Left ventricle myocardium inferior (tissue), 1 donor: ENCODE measurements at places on chromosomes 7 and 10. TPM values are rescaled to one million over a fixed set of nuclear protein-coding genes. Genes with fewer than 3 reads are reported as not detected.

- DNase-seq, result no peak
These were observed 3.5 kb upstream of the C7orf25 start for GRCh38 chr7:42915356-42915755.

GRCh38 chr7:76403780-76404494 is 5.6 kb downstream of the SSC4D start:
- no peak for DNase-seq

DNA sequence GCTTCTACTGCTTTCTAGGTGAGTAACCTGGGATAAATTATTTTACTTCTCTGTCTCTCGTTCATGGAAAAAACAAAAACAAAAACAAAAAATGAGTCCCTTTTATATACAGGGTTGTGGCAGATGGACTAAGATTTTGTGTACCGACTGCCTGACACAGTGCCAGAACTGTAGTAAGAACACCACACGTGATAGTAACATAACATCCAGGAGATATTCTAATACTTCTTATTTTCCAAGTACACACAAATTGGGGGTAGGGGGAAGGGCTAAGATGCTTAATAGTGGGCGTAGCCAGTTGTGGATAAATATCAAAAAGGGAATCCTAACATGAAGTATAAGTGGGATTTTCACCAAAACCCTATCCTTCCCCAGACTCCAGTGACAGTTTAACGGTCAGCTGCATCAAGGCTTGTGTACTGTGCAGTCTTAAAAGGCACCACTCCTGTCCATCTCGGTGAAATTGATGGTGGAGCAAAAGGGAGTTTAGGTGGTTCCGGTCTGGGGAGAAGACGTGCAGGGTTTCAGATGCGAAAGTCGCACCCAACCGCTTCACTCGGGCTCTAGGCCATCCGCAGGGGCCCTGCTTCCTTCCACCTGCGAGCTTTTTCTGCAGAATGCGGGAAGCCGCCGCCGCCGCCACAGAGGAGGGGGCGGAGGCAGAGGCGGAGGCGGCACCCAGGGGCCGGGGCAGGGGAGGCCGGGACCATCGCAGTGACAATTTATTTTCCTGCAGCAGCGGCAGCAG is at the start of gene STAMBPL1:
STAMBPL1 (plus strand) TSS at position 712 of the 748 bp plus-strand sequence. CDS start 21,464 bp downstream, outside the sequence.
- no peak for DNase-seq

- no peak for DNase-seq
These were observed 13.2 kb upstream of the IFRD1 start for GRCh38 chr7:112437072-112437471.

- no peak for DNase-seq
These were observed 66.4 kb upstream of the CFAP46 start for GRCh38 chr10:133008736-133009135.

GRCh38 chr7:8283968-8284367 is 22.0 kb upstream of the ICA1 start:
- DNase-seq, result peak; percentile 25

DNA sequence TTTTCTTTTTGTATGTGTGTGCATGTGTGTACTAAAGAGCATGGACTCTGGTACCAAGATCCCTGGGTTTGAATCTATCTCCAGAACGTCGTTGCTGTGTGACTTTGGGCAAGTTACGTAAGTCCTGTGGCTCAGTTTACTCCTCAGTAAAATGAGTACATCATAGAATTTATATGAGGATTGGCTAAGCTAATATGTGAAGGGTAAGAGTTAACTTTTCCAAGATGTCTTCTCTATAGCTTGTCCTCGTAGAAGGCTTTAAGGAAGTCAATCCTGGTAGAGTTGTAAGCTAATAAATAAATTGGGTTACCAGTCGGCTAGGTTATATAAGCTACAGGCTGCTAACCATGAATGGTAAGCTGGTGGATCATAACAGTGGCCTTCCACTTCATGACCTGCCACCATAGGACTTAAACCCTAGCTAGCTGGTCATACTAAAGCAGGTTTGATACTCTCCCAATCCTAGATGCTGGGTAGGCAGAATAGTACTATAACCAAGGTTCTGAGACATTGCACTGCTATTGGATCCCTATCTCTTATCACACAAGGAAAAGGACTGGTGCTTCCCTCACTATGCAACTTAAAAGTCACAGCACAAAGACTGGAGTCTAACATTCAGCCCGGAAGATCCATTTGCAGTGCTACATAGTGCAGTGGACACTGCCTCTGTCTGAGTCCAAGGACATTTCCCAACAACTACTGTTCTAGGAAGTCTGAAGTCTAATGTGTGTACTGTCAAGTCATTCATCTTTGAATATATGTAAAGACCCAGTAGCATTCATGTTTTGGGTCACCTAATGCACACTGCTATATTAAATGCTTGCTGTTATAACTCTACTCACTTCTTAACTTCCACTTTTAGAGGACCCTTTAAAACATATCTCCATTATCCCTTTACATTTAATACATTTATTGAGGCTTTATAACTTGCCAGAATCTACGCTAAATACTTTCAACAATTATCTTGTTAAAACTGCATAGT is 156.2 kb downstream of the CRPPA start:
- DNase-seq, result no peak

- DNase-seq, result no peak
These were observed 4.6 kb upstream of the OR2A14 start for GRCh38 chr7:144118341-144118740.

- DNase-seq, result no peak
These were observed 46.8 kb upstream of the GLCCI1 start for GRCh38 chr7:7921830-7922229.

DNA sequence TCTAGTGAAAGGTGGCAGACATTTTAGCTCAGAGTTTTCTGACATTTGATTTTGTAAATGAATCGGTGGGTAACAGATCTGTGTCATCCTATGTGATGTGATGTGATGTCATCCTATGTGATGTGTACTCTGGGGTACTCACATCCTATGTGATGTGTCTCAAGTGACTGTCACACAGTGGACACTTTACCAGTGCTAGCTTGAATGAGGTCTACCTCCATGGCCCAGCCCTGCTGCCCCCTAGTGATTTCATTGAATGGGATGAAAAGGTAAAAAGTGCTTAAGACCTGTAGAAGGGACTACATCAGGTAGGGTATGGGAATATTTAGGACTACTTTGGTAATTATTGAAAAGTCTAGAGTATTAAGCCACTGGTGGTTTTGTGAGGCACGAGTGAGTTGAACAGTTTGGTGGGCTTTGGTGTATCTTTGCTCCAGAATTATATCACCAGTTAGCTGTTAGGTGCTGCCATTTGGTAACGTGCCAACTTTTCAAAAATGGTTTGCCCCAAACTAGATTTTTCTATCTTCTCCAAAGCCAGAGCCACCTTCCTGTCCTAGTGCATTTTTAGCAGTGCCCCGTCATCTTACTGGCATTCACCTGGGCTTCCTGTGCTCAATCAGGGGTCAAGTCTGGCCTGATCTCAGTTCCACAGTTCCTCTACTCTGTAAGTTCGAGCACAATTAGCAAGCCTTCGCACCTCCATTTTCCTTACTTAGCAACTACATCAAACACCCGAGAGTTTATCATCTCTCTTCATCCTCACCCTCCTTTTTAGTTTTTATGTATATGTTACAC is 9.7 kb downstream of the EIF4H start:
- DNase-seq, result no peak

DNA sequence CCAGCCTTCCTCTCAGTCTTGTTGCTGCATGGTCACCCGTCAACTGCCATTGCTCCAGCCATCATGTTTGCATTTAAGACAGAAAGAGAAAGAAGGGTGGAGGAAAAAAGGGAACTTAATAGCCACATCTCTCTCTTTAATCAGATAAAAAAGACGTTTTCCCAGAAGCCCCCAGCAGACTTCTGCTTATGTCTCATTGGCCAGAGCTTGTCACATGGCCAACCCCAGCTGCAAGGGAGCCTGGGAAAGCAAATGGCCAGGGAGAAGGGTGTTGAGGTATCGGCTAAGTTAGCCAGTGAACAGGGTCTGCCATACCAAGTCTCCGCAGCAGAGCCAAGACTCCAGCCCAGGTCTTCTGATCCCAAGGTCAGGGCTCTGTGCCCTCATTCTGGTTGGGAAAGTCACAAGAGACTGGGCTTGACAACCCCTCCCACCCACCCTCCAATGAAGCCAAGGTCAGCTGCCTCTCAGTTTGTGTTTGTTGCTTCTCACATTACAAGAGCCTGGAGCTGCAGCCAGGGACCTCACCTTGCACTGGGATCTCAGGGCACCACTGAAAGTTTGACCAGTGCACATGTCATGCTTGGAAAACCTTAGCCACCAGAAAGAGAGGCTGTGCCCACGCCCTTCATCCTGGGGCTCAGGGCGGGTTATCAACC is 80.3 kb upstream of the LYZL2 start:
- no peak for DNase-seq

DNA sequence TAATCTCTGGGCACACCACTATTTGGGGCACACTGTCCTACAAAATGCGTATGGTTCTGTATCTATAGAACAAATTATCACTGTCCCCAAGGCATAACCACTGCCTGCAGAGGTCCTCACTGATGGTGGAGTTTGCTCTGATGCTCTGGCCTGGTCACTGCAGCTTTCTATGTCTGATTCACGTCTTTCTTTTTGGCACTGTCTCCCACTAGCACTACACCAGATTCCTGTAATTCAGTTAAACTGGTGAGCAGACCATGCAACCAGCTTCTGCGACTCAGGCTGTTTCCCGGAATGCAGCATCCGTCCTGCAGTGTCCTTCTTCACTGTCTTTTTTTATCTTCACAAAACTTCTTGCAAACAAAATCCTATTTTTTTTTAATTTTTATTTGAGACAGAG is 112.8 kb downstream of the KLF6 start:
- no peak for DNase-seq

- no peak for DNase-seq
These were observed 1.6 kb upstream of the CDK13 start for GRCh38 chr7:39948375-39948955.

GRCh38 chr10:67046507-67046906 is 120.7 kb downstream of the LRRTM3 start:
- DNase-seq, result no peak

DNA sequence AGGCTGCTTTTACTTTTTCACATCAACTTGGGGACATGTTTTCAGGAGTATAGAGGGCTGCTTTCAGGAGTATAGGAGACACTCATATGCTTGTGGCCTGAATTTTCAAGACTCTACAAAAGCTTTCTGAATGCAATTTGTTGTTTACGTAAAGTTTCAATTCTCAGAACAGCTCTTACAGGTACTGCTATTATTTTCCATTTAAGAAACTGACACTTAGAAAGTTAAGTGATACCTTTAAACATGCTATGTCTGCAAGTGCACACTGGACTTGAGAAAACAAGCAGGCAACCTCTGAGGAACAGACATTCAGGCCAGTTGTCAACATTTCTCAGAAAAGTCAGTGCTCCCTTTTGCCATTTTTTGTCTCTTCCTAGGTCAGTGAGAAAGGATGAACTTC is 70.0 kb upstream of the PHYHIPL start:
- no peak for DNase-seq

DNA sequence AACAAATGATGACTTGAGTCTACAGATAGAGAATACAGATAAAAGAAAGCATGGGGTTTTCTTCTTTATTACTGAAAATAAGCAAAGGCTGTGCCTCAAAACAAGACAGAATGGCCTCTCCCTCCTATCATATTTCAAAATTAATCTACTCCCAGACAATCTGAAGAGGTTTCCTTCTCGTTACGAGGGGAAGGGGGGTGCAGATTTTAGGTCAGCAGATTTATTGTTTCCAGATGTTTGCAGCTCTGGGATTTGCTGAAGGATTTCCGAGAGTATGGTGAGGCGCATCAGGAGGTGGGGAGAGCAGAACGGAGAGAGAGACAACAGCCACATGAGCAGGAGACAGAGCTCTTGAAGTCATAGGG is 89.8 kb downstream of the KIAA1549 start:
- DNase-seq, result no peak

GRCh38 chr10:105398202-105398601 is 757.1 kb downstream of the SORCS3 start:
- DNase-seq, result peak; percentile 25

GRCh38 chr7:33556472-33556871 is 348.9 kb upstream of the BMPER start:
- no peak for DNase-seq

- no peak for DNase-seq
These were observed 57.4 kb upstream of the INHBA start for GRCh38 chr7:41760293-41760692.

GRCh38 chr7:31814187-31814586 is 127.2 kb downstream of the PPP1R17 start:
- no peak for DNase-seq

DNA sequence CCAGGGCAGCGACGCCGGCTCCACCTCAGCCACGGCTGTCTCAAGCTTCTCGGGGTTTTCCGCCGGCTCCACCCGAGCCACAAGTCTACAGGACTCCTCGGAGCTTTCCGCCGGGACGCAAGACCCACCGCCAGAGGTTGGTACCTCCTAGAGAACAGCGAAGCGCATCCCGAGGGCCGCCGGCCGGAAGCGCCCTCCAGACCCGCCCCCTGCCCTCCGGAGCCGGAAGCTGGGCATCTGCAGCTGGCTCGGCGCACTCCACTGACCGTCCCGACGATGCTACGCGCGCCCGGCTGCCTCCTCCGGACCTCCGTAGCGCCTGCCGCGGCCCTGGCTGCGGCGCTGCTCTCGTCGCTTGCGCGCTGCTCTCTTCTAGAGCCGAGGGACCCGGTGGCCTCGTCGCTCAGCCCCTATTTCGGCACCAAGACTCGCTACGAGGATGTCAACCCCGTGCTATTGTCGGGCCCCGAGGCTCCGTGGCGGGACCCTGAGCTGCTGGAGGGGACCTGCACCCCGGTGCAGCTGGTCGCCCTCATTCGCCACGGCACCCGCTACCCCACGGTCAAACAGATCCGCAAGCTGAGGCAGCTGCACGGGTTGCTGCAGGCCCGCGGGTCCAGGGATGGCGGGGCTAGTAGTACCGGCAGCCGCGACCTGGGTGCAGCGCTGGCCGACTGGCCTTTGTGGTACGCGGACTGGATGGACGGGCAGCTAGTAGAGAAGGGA is at the start of gene MINPP1:
MINPP1 (plus strand) TSS at position 254 of the 726 bp plus-strand sequence; CDS start at position 277, 23 bp downstream.
- DNase-seq, result peak; percentile 85

DNA sequence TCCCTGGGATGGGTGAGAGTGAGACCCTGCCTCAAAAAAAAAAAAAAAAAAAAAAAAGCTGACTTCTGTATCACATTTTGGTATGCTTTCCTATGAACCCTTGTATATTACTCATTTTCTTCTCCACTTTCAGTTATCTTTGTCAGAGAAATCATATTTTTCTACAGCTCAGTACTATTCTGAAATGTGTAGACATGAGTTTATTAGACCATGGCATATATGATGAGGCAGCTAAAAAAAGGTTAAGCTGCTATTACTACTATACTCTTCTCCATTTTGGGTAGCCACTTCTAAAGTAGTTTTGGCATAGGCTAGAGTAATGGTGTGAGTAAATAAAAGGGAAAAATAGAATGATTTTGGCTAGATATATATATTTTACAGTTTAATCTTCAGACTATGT is 53.4 kb downstream of the MLLT10 start:
- DNase-seq, result no peak

The ZPBP gene
- total RNA-seq, result not detected

The CCL26 gene
- total RNA-seq, result 0.49 TPM

The CPED1 gene
- total RNA-seq, result 33.8 TPM

The CC2D2B gene
- 0.30 TPM for total RNA-seq

The OR2A12 gene
- total RNA-seq, result not detected

The CHAT gene
- total RNA-seq, result not detected

The PI4K2A gene
- 12.4 TPM for total RNA-seq

The TUBGCP2 gene
- total RNA-seq, result 38.9 TPM

The GJD4 gene
- not detected for total RNA-seq

The ASZ1 gene
- not detected for total RNA-seq
